T-cell (primary cell): ENCODE measurements at places on chromosomes 12 and 14.

GRCh38 chr14:30610787-30611343 is 11.3 kb upstream of the SCFD1 start:
- DNase-seq = no peak

DNA sequence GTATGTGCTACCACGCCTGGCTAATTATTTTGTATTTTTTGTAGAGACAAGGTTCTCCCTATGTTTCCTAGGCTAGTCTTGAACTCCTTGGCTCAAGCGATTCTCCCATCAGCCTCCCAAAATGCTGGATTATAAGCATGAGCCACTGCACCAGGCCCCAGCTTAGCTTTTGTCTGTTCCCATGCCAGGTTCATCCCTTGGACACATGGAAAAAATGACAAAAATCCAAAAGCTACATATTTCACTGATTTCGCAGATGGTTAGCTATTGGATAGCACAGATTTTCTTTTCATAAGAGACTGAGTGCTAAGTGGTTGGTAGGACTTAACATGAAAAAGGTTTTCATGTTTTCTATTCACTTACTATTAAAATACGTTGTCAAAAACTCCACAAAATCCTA is 286.6 kb upstream of the KITLG start:
- no peak for DNase-seq

GRCh38 chr12:56658921-56659320 is 13.1 kb upstream of the ATP5F1B start:
- DNase-seq = no peak

DNA sequence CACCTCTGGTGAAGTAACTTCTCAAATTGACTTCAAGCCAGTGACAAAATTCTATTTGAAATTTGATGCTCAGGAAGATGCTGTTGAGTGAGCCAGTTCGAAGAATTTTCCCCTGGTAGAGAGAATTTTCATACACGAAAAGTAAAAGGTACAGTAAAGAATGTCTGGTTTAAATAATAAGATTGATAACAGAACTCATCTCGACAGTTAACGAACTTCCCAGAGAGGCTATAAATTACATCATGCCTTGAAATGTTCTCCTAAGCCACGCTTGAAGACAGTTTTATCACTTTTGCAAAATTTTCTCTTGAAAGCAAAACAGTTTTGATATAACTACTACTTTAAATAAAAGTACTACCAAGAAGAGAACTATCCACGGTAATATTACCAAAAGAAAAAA is 14.4 kb upstream of the OR11G2 start:
- no peak for DNase-seq

GRCh38 chr12:64256166-64256800 is 34.2 kb upstream of the KICS2 start:
- no peak for DNase-seq

DNA sequence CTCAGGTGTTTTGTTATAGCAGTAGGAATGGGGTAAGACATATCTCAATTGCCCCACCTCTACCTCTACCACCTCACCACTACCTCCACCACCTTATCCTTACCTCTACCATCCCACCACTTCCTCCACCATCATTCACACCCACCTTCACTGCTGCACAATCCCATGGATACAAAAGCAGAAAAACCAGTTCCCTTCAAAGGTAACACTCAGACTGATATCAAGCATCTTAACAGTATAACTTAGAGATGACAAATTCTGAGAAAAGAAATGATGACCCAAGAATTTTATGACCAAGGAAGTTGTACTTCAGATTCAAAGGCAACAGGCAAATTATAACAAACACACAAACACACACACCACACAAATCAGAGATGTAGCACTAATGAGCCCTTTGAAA is 189.4 kb downstream of the NUAK1 start:
- no peak for DNase-seq
